ENCODE measurements at places on chromosomes 4 and X.
A peak's percentile ranks its signal among the peaks of the same experiment; 100 is the strongest.

GRCh38 chrX:1387141-1387776, 4.7 kb downstream of the SLC25A6 start:
- DNase-seq: no peak

GRCh38 chr4:12881945-12882584, 602.1 kb downstream of the RAB28 start:
- no peak for DNase-seq

DNA sequence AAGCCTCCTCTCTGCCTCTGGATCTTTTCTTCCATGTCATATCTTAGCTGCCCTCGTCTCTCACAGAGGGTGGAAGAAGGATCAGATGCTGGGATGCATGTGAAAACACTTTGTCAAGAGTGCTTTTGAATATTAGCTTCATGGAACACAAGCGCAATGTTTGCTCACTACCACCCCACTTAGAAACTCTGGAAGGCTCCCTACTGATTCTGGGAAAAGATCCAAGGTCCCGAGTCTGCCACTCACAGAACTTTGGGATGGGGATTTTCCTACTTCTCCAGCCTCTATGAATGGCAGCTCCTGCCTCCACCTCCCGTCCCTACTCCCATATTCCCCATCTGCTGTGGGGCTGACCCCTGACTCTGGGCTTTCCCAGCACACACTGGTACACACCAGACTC, 40.2 kb upstream of the CRMP1 start:
- no peak for DNase-seq

GRCh38 chr4:41611881-41612871, 74.2 kb downstream of the LIMCH1 start:
- DNase-seq: no peak

GRCh38 chr4:48195853-48196252, 61.8 kb upstream of the TXK start:
- no peak for DNase-seq

- no peak for DNase-seq
Measured at GRCh38 chr4:13162886-13163285, 321.3 kb downstream of the RAB28 start.

GRCh38 chrX:137290011-137290410, 256.2 kb upstream of the GPR101 start:
- DNase-seq: no peak

DNA sequence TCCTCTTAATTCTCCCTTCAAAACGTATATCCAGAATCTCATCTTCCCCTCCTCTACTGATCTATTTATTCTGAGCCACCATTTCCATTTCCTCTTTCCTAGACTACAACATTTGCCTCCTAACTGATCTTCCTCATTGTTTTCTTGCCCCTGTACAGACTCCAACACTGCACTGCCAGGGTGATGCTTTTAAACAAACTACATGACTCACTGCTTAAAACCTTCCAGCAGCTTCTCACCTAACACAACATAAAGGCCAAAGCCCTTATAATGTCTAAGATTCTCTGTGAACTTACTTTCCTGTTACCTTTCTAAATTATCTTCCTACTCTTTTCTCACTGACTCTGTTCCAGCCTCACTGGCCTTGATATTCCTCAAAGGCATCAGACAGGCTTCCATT, 161.0 kb upstream of the HS3ST1 start:
- DNase-seq: no peak

DNA sequence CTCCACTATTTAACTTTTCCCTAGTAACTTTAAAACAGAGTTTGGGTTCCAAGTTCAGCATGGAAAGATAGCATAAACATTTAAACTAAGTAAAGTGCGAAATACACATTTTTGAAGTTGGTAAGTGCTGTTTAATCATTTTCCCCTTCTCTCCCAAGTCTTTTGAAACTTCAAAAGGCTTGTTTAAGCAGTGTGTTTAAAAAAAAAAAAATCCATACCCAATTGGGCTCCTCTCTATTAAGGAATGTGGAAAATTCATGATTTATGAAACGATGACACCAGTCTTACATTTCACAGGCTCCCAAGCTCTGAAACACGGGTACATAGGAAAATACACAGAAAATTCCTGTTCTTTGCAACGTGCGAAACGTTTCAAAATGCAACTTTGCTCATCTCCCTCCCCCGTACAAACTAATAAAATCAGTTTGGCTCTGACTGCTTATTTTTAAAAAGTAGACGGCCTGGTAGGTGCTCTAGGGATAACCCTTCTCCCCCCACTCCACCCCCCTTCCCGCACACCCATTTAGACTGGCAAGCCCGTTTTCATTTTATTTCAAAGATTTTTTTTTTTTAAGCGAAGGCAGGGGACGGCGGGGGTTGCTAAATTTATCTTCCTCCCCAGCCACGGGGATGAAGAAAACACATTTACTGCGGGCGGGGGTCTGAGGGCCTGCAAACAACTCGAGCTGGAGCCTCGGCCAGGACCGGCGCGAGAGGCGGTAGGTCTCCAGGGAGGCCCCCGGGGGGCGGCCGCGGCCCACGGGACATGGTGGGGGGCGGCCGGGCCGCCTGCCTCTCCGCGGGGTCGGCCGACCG, 786 bp upstream of the ZFX start:
- no peak for DNase-seq

GRCh38 chrX:100484971-100485370, 74.9 kb upstream of the PCDH19 start:
- DNase-seq: no peak

DNA sequence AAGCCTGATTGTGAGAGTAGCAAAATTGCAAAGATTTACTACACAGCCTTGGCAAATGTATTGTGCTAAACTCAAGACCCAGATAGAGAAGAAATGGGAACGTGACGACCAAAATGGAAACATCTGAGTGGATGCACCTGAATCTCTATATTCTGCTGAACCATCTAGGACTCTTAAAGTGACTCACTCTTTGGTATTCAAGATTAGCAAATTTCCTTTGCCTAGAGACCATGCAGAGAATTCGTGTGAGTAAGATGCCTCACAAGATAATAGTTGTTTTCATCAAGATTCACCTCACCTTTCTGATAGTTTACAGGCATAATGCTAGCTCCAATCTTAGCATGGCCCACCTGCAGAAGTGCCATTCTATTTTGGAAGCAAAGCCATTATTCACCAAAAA, 14.4 kb upstream of the ATOH1 start:
- DNase-seq: no peak

DNA sequence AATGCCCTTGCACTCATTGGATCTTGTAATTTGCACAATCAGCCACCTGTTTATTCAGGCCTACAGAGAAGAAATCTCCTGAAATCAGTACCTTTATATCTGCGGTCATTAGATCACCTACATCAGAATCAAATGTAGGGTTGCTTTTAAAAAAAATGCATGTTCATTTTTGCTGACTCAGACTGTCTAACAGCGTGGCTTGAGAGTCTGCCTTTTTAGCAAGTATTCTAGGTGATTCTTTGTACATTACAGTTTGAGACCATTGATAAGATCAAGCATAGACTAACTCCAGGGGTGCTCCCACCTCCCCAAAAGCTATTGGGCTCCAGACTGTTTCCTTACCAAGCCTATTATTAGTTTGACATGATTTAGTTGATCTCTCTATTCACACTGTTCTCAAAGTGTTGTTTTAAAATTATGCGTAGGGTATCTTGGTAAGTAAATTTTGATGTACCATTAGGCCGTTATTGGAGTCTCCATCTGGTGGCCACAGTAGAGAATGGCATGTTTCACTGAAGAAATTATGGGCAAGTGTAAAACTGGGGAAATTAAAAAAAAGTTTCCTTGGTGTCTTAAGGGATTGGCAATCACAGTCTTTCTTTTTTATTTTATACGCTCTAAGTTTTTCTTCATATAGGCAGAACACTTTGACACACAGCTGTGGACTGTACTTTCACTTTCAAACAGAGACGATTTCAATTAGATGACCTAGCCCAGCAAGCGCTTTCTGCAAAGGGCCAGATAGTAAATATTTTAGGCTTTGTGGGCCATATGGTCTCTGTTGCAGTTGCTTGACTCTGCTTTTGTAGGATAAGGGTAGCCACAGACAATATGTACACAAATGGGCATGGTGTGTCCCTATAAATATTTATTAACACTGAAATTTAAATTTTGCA, 33.7 kb upstream of the MSL3 start:
- DNase-seq: no peak

DNA sequence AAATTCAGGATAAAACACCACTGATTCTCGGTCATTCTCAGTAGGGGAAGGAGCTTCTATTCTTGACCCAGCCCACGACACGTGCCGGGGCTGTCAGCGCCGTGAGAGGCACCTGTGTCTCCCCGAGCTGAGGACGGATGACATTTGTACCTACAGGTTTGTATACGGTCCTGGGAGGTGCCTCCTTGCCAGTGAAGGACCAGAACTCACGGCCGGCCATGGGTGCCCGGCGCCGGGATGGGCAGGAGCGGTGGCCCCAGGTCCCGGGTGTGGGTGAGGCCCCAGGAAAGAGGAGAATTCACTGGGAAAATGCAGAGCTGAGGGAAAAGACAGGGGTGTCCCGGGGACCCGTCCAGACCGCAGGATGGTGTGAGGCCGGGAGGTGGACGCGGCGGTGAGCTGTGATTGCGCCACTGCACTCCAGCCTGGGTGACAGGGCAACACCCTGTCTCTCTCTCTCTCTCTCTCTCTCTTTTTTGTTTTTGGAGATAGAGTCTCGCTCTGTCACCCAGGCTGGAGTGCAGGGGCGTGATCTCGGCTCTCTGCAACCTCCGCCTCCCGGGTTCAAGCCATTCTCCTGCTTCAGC, 48.9 kb upstream of the PPP2R3B start:
- no peak for DNase-seq

DNA sequence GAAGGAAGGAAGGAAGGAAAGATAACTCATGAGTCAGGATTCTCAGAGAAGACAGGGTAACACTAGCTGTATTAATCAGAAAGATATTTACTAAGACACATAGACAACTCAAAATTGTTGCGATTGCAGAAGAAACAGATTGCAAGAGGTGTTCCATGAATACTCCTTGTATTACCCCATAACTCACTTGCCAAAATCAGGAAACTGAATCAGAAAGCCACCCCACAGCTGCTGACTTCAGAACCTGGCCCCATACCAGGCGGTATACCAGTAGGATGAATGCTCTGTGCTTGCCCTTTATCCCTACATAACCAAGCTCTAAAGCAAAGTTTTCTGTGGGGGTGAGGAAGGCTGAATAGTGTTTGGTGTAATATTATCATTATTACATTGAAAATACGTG, 468.5 kb downstream of the IQCM start:
- no peak for DNase-seq

DNA sequence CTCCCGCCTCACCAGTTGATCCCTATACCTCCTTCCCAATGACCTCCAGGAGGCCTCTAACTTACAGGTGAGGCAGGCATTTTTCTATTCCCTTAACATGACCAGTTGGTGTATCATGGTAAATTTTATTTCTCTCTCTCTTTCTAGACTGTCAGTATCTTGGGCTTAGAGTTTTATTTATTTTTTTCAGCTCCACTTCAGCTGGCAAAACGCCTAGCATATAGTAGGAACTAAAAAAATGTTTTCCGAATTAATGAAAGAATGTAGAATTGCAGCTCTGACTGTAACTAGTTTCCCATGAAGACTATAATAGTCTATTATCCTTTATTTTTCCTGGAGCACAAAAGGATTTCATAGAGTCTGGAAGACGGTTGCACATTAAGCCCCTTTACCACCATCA, 84.8 kb downstream of the PDE5A start:
- DNase-seq: no peak

- DNase-seq: peak; percentile 26
Measured at GRCh38 chrX:81195712-81196111, 6.0 kb downstream of the HMGN5 start.

GRCh38 chr4:5638316-5638715, 70.0 kb downstream of the EVC2 start:
- no peak for DNase-seq

DNA sequence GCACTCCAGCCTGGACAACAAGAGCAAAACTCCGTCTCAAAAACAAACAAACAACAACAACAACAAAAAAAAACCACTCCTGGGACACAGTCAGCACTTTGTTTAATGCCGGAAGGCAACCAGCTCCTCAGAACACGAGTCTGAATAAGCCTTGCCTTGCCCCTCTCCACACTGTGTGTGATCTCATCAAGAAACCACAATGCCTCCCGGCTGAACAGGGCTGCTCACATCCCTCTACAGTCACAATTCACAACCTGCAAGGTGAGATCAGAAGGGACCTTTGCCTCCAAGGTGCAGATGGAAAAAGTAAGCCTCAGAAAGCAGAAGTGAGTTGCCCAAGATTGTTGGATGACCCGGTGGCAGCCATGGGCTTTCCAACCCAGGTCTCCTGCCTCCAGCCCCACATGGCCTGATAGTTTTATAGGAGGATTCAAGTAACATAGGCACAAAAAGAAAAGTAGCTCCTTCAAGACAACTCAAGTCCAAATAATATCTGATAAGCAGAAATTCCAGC, 80.8 kb downstream of the JAKMIP1 start:
- DNase-seq: no peak

- no peak for DNase-seq
Measured at GRCh38 chr4:101019941-101020401, 327.4 kb downstream of the PPP3CA start.

DNA sequence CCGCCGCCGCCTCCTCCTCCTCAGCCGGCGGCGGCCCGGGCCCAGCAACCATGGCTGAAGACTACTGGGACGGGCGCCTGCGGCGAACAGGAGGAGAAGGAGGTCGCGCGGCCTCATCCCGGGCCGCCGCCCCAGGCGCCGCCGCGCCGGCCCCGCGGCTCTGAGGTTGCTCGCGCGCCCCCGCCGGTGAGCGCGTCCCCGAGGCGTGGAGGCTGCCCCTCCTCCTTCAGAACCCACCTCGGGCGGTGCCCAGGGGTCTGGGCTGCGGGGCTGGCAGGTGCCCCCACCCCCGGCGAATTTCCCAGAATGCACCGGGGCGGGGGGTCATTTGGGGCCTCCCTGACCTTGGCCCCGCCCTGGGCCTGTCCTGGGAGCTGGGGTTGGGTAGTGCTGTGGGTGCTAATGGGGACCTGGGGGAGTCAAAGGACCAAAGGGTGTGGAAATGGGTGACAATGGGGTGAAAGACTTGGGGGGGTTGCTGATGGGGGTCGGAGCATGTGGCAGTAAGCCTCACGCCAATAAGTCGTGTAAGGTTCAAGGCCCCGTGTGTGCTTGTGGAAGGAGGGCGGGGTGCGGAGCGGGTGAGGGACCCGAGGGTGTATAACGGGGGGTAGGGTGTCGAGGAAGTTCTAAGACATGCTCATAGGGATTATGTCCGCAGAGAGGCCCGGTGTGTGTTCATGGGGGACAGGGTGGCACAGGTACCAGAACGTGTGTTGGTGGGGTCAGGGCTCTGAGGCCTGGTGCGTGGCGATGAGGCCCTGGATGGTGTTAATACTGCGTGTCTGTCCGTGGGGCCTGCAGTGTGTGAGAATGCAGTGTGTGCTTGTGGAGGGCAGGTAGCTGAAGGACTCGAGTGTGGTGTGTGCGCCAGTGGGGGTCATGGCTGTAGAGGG, 687 bp downstream of the CDK16 start:
- peak; percentile 27 for DNase-seq

DNA sequence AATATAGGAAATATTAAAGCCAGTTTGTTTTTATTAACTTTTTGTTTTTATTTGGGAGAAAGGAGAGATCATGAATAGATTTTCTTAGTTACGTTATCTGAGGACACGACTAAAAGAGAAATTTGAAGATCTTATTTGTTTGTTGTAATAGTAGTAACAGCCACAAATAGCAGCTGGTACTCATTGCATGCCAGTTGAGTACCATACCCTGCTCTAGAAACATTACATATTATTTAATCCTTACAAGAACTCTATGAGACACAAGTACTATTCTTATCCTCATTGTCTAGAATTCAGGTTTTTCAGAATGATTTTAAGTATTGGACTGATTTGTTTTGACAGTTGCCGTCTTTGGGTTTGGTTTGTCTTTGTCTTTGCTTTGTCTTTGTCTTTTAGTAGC, 31.8 kb downstream of the USP53 start:
- DNase-seq: no peak

- DNase-seq: no peak
Measured at GRCh38 chrX:43940816-43941474, 32.2 kb downstream of the NDP start.

- no peak for DNase-seq
Measured at GRCh38 chr4:10673817-10674369, 10.7 kb downstream of the CLNK start.
